NCI-H1436 treated with DMSO at 0.1 percent for 48 hours (cell line): ENCODE measurements at places on chromosomes 2 and 18.

DNA sequence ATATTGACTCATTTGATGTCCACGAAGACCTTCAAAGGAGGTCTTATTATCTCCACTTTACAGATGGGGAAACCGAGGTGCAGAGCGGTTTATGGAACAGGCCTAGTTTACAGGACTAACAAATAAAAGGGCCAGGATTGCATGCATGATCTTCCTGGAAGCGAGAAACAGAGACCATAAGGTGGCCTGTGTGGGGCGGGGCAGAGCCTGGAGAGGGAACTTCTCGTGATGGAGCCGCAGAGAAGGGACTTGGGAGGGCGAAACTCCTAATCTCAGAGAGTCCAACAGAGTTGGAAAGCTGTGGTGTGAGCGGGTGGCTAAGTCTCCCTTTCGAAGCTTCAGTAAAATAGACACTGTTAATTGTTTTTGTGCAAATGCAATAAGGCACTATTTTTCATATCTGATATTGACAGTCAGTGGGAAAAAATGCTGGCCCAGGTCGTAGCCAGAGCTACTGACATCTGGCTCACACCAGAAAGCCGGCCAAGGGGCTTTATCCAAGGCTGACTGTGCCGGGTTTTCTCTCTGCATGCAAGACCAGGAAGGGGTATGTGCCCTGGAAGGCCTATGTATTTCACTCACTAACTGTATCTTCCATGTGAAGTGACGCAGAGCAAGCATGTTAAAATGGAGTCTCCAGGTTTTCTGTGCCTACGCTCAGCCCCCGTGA lies 4.5 kb downstream of the INPP5D start:
- no peak for DNase-seq

DNA sequence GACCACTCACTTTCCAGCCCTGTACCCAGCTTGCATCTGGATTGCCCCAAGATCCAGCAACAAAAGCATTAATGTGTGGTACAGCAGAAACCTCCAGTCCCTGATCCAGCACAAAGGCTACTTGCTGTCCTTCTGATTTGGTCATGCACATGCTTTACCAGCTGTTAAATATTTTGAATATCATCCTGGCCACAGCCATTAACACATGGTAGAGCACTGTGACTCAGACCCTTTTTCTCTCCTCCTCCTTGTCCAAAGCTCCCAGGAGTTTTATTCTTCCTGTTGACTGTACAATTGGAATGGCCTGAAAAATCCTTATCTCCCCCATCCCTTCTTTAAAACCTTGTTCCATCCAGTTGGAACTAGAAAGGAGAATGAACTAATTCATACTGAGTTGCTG lies 419.7 kb upstream of the TNP1 start:
- no peak for DNase-seq

DNA sequence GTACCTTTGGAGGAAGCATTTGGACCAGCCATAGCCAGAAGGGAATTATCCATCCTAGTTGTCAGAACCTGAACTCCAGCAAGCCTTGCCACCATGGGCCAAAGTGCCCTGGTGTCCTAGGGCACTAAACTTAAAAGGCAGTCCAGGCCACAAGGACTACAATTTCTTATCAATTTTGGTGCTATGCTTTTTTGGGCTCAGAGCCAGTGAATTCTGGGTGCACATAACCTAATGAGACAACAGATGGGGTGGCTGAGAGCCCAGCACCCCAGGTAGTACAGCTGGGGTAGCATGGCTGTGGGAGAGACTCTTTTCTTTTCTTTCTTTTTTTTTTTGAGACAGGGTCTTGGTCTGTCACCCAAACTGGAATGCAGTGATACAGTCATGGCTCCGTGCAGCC lies 14.4 kb upstream of the RANBP2 start:
- no peak for DNase-seq

DNA sequence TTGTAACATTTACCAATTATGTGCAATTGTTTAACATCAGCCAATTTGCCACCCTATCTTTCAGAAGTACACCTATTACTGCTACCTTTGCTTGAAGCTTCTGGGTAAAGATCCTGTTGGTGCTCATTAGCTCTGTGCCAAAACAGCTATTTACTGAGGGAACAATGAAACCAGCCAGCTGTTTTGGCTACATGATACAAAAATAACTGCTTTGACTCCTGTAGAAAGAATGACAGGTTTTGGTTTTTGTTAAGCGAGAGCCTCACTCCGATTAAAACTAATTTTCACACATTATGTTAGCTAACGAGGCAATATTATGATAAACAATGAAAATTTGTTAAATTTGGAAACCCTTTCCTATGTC lies 907.0 kb downstream of the EPHA4 start:
- peak; percentile 96 for DNase-seq

- DNase-seq = no peak
These were observed 351.0 kb downstream of the SS18 start for GRCh38 chr18:25739376-25739775.

- no peak for DNase-seq
These were observed 72.9 kb downstream of the C1QL2 start for GRCh38 chr2:119085613-119086012.

DNA sequence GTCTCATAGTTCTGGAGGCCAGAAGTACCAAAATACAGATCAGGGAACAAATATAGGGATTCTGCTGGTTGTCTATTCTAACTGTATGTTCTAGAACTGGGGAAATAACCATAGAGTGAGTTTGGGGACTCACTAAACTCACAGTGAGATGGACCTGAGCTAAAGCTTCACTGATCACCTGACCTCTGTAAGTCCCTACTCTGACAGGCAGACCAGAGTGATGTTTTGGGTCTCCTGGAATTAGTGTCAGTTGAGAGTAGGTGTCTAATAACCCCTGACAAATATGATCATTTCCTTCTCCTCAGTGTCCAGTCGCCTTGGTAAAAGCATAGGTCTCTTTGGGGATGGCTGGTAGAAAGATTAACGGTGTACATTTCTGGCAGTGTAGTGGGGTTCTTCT lies 14.2 kb downstream of the PIKFYVE start:
- DNase-seq = no peak

- no peak for DNase-seq
These were observed 14.1 kb downstream of the AMER3 start for GRCh38 chr2:130769343-130769907.

- DNase-seq = no peak
These were observed 162.1 kb downstream of the ZEB2 start for GRCh38 chr2:144357623-144358373.

DNA sequence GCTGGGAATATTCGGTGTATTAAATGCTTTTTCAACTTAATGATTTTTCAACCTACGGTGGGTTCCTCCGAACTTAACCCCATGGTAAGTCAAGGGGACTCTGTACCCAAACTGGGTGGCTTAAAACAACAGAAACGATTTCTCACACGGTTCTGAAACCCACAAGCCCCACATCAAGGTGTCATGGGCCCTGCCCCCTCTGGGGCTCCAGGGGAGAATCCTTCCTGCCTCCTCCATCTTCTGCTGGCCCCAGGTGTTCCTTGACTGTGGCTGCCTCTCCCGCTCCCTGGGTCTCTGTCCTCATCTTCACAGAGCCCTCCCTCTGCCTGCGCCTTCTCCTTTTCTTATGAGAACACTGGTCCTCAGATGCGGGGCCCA lies 301.3 kb upstream of the SALL3 start:
- no peak for DNase-seq

DNA sequence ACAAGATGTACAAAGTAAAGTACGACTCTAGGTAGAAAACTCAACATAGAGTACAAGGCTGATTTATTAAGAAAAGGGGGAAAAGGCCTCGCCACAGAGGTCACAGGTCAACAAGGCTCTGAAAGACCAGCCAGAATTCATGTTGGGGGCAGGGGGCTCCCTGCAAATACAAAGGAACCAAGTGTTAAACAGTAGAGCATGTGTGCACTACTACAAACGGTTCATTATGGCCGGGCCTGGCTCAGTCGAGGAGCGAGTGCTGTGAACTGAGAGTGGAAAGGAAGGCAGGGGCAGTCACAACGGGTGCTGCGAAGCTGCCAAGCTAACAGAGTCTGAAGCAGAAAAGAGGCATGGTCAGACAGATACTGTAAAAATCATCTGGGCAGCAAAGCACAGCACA lies 77.1 kb downstream of the MBOAT2 start:
- no peak for DNase-seq

GRCh38 chr2:199144036-199144435 lies 313.7 kb downstream of the SATB2 start:
- DNase-seq = no peak

GRCh38 chr2:86249579-86250391 lies 50.5 kb downstream of the MRPL35 start:
- DNase-seq = no peak

DNA sequence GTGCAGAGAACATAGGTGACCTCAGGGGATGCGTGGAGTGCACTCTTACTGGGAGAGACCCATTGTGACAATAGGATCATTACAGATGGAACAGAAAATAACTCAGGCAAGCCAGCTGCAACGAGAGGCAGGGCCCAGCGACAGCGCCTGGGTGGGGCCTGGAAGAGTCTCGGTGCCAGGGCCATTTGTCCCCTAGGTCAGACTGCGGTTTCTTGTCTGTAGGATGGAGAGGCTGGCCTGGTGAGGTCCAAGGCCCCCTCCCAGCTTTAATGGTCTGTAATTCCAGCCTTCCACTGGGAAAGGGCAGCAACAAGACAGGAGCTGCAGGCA lies 208.6 kb upstream of the APCDD1 start:
- DNase-seq = peak; percentile 29

- no peak for DNase-seq
These were observed 15.9 kb downstream of the FBXO41 start for GRCh38 chr2:73268366-73268829.

DNA sequence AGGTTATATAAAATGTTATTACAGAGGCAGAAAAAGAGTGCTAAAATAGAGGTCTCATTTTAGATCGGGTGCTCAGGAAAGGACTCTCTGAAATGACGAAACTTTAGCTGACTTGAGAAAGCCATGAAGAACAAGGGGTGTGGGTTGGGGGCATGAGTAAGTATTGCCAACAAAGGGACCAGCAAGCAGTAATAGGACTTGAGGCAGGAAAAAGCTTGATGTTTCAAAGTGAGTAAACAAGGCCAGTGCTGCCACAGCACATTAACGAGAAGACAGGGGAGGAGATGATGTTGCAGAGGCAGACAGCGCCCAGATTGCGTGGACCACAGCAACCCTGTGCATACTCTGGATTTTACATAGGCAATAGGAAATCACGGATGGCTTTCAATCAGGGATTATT lies 318.8 kb downstream of the ZEB2 start:
- DNase-seq = no peak

- peak; percentile 35 for DNase-seq
These were observed 55.2 kb downstream of the KIF5C start for GRCh38 chr2:148930046-148930775.

DNA sequence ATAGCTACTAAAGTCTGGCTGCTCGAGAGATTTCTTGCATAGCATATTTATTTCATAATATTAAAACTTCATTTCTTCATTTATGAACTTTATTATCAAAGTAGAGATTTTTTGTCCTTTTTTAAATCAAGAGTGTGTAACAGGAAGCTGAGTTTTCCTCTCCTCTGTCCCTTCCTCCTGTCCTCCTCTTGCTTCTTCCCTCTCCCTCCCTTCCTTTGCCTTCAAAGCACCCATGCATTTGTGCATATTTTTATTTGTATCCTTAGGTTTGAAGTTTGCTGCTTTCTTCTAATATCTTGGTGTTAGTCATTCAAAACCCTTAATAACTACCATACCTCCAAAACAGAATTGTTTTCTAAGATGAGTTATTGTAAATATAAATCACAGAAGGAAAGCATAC lies 174.6 kb downstream of the SNTG2 start:
- DNase-seq = no peak

- DNase-seq = no peak
These were observed 24.9 kb upstream of the NBEAL1 start for GRCh38 chr2:202989749-202990148.

GRCh38 chr18:286515-287310 lies 18.9 kb upstream of the THOC1 start:
- DNase-seq = no peak

DNA sequence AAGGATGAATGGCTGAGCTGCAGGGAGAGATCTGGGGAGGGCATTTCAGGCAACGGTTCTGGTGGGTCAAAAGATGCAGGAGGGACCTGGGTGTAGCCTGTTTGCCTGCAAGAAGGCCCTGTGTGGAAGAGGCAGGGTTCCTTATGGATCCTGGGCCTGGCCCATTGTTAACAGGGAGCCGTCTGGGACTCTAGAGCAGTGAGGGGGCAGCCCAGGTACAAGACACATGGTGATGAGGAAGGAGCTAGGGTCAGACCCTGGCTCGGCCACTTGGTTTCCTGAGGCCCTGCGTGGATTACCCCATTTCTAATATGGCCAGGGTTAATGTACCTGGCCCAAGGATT lies 124.9 kb downstream of the GLI2 start:
- DNase-seq = no peak

GRCh38 chr2:10038123-10038522 lies 5.2 kb upstream of the KLF11 start:
- no peak for DNase-seq

DNA sequence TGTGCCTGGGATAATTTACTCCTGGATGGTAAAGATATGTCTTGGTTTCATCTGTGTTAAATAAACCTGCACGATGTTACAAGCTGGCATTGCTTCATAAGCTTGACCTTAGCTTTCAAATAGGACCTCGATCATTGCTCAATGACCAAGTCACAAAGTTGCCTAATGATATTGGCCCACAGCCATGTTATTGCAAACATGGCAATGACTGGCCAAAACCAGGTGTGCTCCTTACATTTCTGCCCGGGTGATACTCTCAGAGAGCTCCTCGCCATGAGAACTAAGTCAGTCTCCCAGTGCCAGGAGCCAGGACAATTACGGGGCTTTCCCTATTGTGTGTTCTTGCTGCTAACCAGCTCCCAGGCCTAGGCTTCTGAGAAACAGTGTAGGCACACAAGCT lies 72.5 kb upstream of the CYP1B1 start:
- DNase-seq = no peak

DNA sequence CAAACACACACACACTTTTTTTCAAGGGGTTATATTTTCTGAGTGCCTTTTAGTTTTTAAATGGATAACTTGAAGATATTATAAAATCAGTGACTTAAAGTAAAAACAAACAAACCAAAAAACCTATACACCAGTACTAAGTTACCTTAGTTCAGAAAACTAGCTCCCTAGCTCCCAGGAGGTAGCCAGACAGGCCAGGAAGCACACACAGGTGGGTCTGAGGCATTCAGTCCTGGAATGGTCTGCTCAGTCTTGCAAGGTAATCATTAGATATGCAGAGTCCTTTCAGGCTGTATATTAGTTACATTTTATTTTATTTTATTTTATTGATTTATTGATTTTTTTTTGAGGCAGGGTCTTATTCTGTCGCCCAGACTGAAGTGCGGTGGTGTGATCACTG lies 10.7 kb upstream of the DYNC2LI1 start:
- no peak for DNase-seq

DNA sequence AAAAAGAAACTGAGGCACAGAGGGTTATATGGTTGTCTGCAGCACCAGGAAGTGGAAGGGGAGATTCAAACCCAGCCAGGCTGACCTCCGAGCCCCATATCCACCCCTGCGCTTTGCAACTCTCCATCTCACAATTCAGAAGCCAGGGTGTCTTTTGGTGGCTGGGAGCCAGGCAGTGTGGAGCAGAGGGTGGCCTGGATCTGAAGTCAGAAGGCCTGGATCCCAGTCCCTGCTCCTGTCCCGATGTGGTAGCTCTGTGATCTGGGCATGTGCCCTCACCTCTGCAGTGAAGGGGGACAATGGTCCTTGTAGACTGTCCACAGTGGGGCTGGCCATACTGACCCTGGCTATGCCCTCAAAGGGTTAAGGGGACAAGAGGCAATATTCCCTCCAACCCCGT lies 57.0 kb downstream of the CIB4 start:
- DNase-seq = no peak
